ENCODE measurements at places on chromosomes 1 and 21.

DNA sequence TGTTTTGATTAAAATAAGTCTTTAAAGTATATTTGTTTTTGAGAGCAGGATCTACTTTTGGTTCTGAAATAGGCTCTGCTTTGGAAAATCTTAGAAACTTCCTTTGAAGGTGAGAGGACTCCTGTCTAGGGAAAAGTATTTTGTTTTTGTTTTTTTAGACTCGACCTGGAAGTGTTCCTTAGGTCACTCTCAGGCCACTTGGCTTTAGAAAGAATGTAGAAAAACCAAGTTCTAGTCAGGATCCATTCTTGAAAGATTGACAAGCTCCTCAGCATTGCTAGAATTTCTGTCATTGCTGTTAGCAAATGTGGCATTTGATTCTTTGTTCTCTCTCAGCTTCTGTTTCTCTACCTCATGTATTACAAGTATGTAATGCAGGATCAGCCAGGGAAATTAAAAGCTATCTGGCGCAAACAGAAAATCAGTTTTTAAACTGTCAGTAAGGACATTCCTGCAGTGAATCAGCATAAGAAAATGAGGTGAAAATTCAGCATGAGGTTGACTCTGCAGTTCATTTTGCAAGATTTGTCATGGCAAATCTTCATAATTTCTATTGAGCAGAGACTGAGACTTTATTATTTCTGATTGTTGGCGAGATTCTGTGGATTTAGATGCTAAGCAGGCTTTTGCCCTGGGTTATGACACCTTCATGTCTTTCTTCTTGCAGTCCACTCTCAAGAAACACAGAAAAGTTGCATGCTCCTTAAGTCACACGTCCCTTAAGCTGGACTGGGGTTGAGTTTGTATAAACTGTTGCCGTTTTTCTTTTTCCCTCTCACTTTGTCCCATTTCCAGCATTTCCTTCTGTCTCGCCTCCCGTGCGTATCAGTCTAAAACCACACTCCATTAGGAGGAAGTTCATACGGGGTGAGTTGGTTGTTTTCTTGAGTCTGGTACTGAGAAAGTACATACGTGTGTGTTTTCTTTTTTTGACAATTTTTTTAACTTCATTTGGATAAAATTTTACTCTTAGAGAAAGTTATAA is 12.6 kb downstream of the NTPCR start:
- no peak for DNase-seq

DNA sequence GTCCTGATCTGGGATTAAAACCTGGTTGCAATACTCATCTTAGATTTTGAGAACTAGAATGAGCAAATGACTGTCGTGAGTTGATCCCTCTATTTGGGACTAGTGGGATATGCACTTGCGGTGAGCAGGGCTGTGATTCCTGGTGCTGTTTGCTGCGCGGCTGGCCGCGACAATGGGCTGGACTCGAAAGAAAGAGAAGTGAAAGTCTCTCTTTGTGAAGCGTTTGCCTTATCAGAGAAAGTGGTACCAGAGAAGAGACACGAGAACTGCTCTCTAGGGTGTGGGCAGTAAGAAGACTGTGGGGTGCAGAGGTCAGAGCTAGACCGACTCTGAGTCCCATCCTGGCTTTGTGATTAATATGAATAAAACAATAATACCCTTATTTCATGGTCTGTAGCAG is 8.6 kb downstream of the ST6GALNAC3 start:
- no peak for DNase-seq

DNA sequence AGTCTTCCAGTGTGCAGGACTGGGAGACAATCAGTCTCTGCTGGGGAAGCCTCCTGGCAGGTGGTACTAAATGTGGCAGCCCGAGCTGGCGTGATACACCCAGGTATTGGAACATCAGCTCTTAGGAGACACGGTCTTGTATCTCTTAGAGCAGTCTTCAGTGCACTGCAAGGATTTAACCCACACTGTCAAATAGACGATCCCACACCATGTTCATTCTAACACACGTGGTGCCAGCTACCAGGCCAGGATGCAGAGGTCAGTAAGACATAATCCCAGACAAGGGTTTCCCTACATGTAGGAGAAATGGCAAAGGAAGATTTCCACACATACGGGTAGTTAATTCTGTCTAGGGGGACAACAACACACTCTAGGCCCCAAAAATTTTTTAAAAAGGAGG is 8.7 kb downstream of the TRIM11 start:
- no peak for DNase-seq

DNA sequence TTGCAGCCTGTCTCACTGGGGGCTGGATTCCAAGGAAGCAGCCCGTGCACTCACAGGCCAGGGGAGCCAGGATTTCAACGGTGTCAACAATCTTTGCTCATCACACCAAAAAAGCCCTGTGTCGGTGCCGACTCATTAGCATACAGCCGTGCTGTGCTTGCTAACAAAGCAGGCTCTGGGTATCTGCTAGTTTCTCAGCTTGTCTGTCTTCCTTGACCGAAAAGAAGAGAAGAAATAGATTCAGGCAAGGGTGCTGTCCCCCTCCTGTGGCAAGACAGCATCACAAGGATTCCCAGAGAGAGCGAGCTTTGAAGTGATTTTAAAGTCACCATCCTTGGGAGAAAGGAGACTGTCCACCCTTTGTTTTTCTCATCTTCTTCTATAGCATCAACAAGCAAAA is 214.7 kb downstream of the SDCCAG8 start:
- no peak for DNase-seq

DNA sequence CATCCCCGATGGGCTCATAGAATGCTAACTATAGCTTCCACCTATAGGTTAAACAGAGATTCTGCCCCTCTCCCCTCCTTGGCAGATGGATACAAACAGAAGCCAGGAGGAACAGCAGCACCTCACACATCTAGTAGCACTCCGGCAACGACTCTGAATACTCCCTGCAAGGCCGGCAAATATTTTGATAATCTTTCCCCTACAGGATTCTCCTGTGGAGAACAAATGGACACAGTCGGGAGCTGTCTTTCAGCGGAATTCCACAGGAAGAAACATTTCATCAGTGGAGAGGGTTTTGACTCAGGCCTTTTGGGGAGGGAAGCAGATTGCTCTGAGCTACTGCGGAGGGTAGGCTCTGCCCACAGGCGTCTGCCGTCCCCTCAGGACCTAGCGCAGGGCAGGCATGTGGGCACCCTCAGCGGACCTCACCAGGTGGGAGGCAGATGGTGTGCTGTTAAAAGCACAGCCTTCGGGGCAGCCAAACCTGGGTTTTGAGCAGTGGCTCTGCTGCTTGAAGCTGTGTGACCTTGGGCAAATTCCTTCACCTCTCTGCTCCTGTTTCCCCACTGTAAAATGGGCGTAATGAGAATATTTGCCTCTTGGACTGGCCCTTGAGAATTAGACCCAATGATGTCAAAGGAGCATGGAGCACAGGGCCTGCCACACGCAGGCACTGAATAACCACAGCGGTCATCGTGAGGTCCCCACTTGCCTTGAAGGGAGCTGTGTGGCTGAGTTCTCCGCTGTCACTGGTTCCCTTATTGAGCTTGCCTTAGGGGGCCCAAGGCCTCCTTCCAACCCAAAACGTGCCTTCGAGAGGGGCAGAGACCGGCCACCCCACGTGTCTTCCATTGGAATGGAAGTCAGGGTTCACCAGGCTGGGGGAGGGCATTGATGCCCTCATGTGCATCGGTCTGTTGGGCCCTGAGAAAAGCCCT is 19.2 kb upstream of the BCAR3 start:
- DNase-seq = no peak

DNA sequence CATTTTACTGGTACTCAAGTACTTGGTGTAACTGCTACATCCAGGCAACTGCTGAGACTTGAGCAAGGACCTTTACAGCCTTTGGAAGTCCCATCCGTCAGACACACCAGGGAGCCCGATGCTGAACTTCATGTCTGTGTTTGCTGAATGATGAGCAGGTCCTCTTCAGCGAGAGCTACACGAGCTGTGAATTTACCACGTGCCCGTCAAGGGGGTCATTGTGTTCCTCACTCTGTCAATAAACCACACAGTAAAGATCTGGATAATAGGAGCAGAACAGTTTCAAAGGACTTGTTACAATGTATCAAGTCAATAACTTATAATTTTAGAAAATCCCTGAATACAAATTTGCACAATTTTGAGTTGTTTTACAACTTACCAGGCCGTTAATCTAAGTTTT is 427.2 kb downstream of the KIF26B start:
- DNase-seq = no peak

DNA sequence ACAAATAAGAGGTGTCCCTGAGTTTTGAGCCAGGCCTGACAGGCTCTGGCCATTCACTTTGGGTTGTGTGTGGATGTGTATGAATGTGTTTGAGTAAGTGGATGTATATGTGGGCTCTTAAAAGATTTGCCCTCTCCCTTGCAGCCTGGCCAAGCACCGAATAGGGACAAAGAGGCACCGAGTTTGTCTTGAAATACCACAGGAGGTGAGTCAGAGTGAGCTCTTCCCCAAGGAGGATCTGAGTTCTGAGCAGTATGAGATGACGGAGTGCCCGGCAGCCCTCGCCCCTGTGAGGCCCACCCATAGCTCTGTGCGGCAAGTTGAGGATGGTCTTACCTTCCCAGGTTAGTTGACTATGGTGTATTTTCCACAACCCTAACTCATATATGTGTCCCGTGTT is 19.0 kb downstream of the KDM4A start:
- DNase-seq = no peak

DNA sequence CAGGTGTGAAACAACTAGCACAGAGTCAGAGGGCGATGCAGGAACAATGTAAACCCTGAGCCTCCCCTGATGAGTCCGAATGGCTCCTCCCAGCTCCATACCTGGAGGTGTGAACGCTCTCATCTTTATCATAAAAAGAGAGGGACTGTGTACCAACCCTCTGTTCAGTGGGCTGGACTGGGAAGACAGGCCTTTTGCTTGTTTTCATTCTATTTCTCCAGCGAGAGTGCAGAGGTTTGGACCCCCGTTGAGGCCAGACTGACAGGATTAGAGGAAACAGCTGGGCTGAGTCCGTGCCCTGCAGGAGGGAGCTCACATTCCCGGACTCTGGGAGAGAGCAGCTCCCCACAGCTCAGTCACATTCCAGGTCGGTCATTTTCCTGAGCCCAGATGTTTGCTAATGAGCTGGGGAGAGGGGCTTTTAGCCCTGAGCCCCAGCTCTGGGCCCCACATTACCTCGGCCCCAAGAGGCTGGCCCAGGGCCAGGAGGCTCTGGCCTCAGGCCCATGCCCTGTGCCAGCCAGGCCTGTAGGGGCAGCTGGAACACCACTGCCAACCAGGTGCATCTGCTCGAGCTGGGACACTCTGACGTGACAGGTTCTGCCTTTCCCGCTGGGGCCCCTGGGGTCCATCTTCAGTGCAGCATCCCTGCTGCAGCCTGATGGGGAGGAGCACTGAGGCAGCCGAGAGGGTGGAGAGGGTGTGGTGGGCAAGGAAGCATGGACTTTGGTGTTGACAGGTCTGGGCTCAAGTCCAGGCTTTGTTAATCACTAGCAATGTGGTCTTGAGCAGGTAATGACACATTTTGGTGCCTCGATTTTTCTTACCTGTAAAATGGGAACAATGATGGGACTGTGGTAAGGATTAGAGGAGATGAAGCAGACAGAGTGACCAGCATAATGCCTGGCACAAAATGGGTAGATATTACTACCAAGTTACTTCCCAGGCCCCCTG is 3.5 kb upstream of the NBL1 start:
- peak; percentile 59 for DNase-seq

GRCh38 chr1:98336472-98337083 is 324.9 kb upstream of the SNX7 start:
- no peak for DNase-seq

DNA sequence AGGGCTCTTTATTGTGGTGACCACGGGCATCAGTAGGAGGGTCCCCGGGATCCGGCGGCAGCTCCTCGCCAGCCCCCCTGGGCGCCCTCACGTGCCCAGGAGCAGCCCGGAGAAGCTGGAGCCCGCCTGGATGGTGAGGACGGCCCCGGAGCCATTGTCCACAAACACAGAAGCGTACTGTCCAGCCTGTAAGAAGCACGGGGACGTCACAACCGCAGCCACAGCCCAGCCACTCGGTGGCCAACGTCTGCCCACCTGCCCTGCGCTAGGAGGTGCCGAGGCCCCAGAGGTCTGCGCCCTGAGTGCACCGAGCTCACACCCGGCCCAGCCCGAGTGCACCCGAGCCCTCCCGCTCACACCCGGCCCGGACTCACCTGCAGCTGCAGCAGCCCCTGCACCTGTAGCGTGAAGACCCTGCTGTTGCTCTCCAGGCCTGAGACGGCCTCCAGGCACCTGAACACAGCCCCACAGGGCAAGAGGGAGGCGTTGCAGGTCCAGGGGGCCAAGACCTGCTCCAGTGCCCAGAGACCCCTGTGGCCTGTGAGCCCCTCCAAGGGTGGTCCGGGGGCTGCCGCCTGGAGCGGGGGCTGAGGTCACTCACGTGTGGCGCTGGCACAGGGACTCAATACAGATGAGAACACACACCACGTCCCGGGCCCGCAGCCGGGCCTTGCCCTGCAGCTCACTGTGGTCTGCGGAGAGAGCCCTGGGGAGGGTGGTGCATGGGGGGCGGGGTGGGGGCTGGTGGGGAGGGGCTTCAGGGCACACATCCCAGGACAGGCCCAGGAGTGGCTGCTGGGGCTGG is 3.9 kb downstream of the C1QTNF12 start:
- no peak for DNase-seq

Data from COR-L47 (cell line).